ENCODE measurements at places on chromosomes 12 and 14.

DNA sequence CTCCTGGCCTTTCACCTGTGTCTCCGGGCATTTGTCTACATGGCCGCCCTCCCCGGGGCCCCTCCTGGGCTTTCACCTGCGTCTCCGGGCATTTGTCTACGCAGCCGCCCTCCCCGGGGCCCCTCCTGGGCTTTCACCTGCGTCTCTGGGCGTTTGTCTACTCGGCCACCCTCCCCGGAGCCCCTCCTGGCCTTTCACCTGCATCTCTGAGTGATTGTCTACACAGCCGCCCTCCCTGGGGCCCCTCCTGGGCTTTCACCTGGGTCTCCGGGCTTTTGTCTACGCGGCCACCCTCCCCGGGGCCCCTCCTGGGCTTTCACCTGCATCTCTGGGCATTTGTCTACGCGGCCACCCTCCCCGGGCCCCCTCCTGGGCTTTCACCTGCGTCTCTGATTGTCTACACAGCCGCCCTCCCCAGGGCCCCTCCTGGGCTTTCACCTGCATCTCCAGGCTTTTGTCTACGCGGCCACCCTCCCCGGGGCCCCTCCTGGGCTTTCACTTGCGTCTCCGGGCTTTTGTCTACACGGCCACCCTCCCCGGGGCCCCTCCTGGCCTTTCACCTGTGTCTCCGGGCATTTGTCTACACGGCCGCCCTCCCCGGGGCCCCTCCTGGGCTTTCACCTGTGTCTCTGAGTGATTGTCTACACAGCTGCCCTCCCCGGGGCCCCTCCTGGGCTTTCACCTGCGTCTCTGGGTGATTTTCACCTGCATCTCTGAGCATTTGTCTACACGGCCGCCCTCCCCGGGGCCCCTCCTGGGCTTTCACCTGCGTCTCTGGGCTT, 68.0 kb upstream of the GALNT9 start:
- no peak for DNase-seq

GRCh38 chr12:50505675-50506530, 1.1 kb downstream of the DIP2B start:
- no peak for DNase-seq

- DNase-seq = no peak
Observed at GRCh38 chr12:12626471-12626870, 14.8 kb downstream of the CREBL2 start.

DNA sequence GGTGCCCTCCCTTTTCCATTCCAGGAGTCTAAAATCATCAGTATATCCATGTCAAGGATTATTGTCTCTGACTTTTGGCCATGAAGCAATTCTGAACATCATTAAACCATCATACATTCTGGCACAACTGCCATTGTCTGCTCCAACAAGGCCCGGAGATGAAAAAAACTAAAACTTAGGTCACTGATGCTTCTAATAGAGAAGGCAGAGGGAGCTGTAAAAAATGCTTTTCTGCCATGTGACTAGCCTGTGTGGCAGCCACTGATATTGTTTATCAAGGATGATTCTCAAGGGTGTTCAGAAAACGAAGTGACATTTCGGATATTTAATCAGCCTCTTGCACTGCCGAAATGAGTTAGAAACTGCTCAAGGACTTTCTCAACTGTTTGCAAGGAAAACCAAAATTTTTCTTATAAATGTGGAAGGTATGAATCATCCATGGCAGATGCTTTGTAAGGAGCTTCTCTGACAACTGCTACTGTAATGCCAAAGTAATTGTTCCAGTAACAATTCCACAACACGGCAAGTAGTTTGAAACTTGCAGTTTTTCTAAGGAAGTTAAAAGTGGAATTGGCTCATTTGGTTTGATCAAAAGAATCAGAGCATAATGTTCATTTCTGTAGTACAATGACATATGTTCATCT, 1076.5 kb upstream of the FLRT2 start:
- DNase-seq = no peak

GRCh38 chr12:77521508-77522115, 309.1 kb upstream of the NAV3 start:
- DNase-seq = no peak
